ENCODE measurements at places on chromosomes 7 and 10.

GRCh38 chr7:15662451-15662850 lies 24.0 kb downstream of the MEOX2 start:
- no peak for DNase-seq

GRCh38 chr7:66307591-66308215 lies 102.6 kb downstream of the TPST1 start:
- no peak for DNase-seq

DNA sequence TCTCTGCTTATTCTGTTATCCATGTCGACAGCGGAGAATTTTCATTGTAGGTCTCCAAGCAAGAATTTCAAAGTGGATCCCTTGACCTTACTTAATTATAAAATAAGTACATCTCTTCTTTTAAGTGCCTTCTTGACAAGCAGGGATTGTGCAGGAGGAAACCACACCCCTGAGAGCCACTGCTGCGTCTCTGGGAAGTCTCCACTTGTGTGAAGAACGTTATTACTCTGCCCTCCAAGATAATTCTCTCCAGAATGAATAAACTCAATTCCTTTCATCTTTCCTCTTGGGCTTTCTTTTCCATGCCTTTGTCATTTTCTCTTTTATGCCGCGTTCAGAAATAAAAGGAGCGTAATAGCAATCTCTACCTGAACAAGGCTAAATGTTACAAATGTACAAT lies 1030.9 kb upstream of the LRRTM3 start:
- DNase-seq = no peak

- DNase-seq = no peak
These were observed 260.1 kb downstream of the CREB5 start for GRCh38 chr7:28672397-28672797.

GRCh38 chr7:141679014-141679413 lies 23.0 kb downstream of the DENND11 start:
- DNase-seq = no peak

GRCh38 chr10:127612-128432 lies 7.4 kb upstream of the ZMYND11 start:
- no peak for DNase-seq

GRCh38 chr7:159064121-159064815 lies 80.4 kb downstream of the VIPR2 start:
- DNase-seq = no peak

DNA sequence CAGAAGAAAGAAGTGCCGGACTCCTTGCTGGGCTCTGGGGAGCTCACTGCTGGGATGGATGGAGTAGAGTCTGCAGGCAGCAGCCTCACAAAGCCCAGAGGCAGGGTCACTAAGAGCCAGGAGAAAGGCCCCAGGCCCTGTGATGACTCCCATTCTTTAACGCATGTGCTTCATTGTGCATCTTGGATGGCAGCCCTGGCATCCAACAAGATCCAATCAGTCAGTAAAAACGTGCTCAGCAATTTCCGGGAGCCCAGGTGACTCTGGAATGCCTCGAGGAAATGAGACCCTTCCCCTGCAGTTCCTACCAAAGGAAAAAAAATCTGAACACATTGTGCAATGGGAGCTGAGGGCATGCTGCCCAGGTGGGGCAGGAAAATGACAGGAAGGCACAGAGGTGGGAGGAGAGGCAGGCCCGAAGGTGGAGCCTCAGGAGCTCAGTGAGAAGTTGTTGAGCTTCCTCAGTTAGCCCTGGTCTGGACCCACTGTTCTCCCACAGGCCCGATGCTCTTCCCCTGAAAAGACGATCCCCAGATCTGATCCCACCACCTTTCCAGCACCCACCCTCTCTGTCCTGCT lies 60.7 kb upstream of the TMEM72 start:
- DNase-seq = no peak

DNA sequence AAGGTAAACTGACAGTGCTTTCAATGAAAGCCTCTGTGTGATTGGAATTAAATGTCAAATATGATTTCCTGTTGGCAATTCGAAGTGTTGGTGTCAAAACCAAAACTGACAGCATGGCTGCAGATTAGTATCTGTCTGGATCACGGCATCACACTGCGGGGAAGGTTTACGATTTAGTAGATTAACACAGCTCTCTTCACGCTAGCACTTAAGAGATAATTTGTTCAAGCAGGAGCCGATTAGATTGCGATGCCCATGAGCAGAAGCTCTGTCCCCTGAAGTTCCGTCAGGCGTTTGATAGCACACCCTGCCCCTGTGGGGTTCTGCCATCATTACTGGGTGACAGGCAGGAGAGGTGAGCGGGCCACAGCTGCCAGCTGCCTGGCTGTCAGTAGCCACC lies 279.5 kb upstream of the AUTS2 start:
- no peak for DNase-seq

GRCh38 chr10:36880898-36881297 lies 244.5 kb upstream of the ANKRD30A start:
- peak; percentile 63 for DNase-seq

Data from RKO (cell line).